Progenitor cell of endocrine pancreas (in vitro differentiated cells): ENCODE measurements at places on chromosomes 13 and 19. TPM values are rescaled to one million over a fixed set of nuclear protein-coding genes. Genes with fewer than 3 reads are reported as not detected.

- DNase-seq, result no peak
Observed at GRCh38 chr13:66805657-66806056, 424.5 kb downstream of the PCDH9 start.

DNA sequence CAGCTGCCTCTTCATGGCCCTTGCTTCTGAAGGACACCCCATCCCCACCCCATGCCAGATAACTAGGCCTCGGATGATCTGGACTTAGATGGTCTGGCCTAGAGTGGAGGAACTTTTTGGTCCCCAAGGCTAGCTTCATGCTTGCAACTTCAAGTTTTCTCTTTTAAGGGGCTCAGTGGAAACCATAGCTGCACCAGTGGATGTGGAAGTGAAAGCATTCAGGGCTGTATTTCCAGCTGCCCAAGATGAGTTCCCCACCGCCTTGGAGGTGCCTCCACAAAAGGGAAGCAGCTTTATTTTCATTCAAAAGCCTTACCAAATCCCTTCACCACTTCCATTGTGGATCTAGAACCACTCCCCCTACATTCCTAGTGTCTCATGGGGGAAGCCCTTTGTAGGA, 17.6 kb upstream of the GSX1 start:
- DNase-seq, result no peak

DNA sequence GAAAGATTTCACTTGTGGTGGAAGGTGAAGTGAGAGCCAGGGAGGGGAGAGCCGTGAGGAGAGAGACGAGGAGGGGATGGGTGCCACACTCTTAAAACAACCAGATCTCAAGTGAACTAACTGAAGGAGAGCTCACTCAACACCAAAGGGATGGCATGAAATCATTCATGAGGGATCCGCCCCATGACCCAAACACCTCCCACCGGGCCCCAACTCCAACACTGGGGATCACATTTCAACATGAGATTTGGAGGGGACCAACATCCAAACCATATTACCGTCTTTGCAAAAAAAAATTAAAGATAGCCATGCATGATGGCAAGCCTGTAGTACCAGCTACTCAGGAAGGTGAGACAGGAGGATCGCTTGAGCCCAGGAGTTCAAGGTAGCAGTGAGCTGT, 34.9 kb upstream of the POP4 start:
- no peak for DNase-seq

- DNase-seq, result no peak
Observed at GRCh38 chr19:1394252-1395193, 6.8 kb downstream of the GAMT start.

- DNase-seq, result peak; percentile 39
Observed at GRCh38 chr13:20136781-20137703, 23.8 kb downstream of the GJA3 start.

DNA sequence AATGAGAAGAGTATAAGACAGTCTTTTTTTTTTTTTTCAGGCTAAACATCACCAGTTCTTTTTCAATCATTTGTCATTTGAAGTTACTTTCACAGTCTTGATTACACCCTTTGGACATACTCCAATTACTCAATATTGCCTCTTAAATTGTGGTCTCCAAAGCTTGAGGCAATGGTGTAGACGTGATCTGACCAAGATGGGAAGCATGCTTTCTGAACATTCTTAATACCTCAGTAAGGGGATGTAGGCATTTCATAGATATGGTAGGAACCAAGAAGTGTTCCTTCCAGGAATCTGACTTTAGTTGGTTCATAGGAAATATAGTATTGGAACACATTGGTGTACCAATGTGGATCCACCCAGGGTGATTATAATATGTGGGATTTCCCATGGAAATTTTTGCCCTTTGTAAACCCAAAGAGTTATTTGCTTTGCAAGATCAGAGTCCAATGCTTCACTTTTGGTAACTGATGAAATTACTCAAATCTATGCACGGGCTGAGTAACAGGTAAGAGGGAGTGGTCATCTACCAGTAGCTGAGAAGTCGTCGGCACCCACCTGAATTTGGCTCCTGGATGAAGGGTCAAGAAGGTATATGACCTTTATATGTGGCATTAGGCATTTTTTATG, 62.2 kb downstream of the ERCC5 start:
- DNase-seq, result no peak

- no peak for DNase-seq
Observed at GRCh38 chr19:54331626-54332025, 7.3 kb downstream of the LILRA4 start.

DNA sequence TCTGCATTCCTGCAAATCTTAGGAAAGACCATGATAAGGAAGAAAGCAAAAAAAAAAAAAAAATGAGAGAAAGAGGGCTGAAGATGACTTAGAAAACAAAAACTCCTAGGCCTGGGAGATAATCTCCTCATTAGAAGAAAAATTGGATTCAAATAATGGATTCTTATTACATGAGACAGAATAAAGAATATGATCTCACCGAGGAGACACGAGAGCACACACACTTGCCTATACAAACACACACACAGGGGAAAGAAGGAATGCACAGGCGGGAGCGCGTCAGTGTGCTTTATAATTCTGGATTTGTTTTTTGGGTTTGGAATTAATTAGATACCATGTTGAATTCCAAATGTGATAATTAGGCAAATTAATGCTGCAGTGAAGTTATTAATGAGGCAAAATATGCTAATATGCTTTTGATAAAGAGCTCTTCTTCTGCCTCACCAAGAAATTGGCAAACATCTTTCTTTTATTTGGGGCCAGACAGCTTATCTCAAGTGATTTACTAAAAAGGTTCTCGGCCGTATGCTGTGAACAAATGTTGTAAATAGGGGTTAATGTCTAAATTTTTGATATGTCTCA, 36.1 kb upstream of the PCDH8 start:
- DNase-seq, result no peak

DNA sequence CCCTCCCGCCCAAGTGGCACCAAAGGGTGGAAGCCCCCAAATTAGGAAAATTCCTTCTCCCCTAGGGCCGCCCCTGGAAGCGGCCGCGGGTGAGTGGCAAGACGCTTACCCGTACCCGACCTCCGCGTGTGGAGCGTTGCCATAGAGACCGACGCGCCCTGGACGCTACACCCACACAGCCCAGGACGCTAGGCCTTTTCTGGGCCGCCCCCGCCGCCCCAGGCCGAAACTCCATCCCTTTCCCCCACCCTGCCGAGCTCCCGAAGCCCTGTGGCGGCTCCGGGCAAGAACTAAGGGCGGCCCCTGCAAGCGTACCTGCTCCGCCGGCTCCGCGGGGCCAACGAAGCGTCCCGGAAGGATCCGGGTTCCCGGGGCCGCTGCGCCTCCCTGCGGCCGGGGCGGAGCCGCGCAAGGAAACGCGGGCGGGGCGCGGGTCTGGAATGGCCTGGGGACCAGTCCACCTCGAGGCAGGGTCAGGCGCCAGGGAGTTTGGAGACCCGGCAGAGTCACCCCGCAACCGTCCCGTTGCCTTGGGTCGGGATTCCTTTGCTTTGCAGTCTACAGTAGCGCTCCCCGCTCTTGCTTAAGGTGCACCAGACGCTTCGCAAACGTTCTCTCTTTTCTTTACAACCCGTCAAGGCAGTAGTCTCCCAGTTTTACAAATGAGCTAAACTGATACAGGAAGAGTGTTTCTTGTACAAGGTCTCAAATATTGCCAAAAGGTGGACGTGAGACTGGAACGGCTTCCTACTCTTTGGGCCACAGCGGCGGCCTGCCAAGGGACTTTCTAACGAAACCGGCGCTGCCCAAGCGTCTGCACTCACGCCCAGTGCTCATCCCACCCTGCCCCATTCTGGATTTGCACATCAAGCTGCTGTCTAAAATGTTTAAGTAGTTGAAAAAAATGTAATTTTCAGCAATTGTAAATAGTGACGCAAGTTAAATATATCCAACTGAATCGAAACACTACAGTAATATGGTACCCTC, at the start of gene NEK5:
Gene NEK5, minus strand, starts transcription at position 360 of the 987 bp plus-strand sequence. CDS start 1,591 bp downstream, outside the sequence.
- peak; percentile 84 for DNase-seq

DNA sequence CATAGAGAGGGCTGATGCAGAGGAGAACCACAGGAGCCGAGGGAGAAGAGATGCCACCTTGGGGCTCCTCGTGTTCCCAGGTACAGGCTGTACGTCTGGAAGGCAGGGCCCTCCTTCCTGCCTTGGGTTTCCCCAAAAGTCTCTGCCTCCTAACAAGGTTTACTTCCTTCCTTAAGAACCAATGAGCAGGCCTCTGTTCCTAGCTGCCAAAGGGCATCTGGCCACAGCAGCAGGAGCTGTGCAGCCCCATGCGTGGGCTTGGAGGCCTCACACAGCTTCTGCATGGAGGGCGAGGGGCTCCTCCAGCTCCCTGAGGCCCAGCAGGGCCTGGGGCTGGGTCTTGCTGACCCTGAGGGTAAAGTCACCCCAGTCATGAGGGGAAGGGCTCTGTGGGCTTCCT, 40.6 kb upstream of the TSHZ3 start:
- no peak for DNase-seq

GRCh38 chr19:15587663-15588062, 27.4 kb upstream of the CYP4F8 start:
- no peak for DNase-seq

DNA sequence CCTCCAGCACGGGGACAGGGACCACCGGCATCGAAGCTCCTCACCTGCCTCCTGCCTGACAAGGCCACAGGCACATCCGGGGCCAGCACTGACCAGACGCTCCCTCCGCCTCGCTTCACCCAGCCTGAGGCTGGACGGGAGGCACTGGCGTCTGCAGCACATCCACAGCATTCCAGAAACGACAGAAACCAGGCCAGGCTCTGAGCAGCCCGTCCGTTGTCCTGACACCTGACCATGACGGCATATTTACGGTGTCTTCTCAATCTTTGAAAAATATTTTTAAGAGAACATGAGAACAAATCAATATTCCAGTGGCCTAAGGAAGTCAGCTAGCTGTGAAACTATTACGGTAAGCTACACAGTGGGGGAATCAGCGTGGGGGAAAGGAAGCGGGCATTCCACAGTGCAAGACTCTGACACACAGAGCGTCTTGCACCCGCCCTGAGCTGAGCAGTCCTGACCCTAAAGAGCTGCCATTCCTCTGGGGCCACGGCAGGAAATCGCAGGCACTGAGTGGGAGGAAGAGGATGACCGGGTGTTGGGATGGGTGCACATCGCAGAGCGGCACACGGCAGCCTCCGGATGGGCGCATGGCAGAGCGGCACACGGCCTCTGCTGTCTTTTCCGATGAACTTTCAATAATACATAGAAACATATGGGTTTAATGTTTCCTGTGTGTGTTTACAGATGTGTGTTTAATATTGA, 26.8 kb downstream of the RASA3 start:
- DNase-seq, result no peak

DNA sequence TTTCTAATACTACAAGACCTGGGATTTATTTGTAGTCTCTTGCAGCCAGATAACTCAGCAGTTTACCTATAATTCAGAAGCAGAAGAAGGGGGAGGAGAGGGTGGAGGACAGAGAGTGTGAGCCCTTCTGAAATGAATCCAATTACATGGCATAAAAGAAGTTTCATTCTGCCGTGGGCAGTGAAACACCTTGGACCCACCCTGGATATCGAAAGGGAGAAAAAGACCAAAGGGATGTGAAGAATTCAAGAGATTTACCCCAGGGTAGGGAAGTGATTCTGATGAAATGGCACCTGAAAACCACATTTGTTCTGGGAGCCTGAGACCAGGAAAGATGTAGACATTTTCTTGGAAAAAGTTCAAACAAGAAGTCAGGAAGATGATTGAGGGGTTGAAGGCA, 140.9 kb downstream of the NDFIP2 start:
- no peak for DNase-seq

- DNase-seq, result no peak
Observed at GRCh38 chr19:42619271-42619670, 24.5 kb upstream of the CEACAM8 start.

GRCh38 chr13:44432650-44433049, 59.0 kb downstream of the SERP2 start:
- DNase-seq, result no peak

GRCh38 chr13:112003941-112004340, 63.0 kb upstream of the SOX1 start:
- no peak for DNase-seq

Gene GPC6
- 48.4 and 50.3 TPM in 2 replicates for total RNA-seq

Gene TRAPPC2B
- 12.9 and 13.9 TPM in 2 replicates for total RNA-seq

Gene ZNF730
- 21.3 and 21.8 TPM in 2 replicates for total RNA-seq

Gene APOC4
- not detected in 2 replicates for total RNA-seq

Gene KLK4
- total RNA-seq, result not detected in 2 replicates

Gene ASF1B
- 18.4 TPM in 2 replicates for total RNA-seq

Gene C19orf85
- not detected in 2 replicates for total RNA-seq

Gene IQCN
- 10.5 and 10.9 TPM in 2 replicates for total RNA-seq
